Neural progenitor cell (in vitro differentiated cells): ENCODE measurements at places on chromosomes 6 and 20. TPM values are rescaled to one million over a fixed set of nuclear protein-coding genes. Genes with fewer than 3 reads are reported as not detected.

Gene OPRM1
- total RNA-seq, result not detected in 2 replicates

Gene IMPG1
- not detected in 2 replicates for total RNA-seq

Gene PRND
- not detected in 2 replicates for total RNA-seq

Gene TNFRSF6B
- 0.25 TPM in 1 of 2 replicates, not detected in the other for total RNA-seq

Gene SPATA25
- 0.43 and 0.54 TPM in 2 replicates for total RNA-seq

DNA sequence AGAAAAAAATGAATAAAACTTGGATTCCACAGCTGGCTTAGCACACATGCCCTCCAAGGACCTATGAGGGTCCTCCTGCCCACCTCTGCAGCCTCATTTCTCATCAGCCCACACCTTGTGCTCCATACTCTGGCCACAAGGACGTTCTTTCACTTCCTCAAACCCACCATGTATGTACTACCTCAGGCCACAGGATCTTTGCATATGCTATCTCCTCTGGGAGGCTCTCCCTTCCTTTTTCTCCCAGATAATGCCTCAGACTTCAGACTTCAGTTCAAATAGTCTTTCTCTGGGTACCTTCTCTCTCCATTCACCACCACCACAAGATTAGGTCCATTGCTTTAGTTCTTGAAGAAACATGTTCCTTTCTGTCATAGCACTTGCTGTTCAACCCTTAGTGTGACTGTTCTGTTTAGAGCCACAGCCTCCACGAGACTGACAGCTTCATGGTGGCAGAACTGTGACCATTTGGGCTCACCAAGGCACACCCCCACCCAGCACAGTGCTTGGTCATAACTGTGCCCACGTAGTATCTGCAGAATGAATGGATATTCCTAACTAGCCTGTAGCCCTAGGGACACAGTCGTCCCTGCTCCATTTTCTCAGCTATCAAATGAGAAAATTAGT is 146.7 kb upstream of the LRFN2 start:
- DNase-seq, result no peak
- no peak overlapping the region for H3K4me3 ChIP-seq
- H3K27ac ChIP-seq, result no peak overlapping the region
- no peaks in the 10 kb centered on the region for H3K27me3 ChIP-seq

DNA sequence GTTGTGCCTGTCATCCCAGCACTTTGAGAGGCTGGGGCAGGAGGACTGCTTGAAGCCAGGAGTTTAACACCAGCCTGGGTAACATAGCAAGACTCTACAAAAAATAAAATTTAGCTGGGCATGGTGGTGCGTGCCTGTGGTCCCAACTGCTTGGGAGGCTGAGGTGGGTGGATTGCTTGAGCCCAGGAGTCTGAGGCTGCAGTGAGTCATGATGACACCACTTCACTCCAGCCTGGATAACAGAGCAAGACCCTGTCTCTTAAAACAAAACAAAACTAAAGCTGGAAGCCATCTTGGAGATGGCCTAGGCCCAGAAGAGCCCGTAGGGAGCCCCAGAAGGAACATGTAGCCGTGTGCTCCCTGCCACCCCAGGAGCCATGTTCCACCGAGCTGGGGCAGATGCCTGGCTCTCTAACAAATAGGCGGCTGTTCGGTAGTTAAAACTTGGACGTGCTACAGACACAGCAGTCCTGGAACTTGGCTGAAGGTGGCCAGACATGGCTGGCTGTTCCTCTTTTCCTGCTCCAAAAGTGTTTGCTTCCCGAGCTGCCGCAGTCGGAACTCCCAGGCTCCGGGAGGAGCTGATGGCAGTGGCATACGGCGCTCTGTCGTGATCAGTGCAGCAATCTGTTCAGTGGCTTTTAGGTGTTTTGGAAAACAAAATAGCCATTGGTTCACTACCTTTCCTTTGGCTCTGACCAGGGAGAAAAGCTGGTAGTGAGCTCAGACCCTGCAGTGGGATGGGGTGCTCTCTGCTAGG is 37.0 kb downstream of the DYNLT1 start:
- no peak for DNase-seq
- H3K27ac ChIP-seq, result no peak overlapping the region
- H3K27me3 ChIP-seq, result no peaks in the 10 kb centered on the region

DNA sequence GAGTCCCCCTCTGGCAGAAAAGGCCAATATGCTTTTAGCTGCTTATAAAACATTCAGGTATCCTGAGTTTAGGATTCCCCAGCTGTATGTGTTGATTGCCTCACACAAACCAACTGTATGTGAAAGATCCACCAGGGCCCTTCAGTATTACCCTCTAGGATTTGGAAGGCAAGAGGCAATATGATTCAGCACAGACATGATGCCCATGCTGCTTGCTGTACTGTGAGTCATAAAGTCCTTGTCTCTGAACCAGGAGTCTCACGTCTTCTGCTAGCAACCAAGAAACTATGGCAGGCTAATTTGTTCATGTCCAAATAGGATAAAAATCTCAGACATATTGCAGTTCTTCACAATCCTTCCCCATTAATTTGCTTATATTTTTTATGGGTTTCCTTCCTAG is 789.2 kb upstream of the SLC35B3 start:
- H3K27ac ChIP-seq, result no peak overlapping the region
- no peaks in the 10 kb centered on the region for H3K27me3 ChIP-seq
- H3K4me1 ChIP-seq, result peaks cover 5% of the 10 kb centered on the region
- no peak overlapping the region for H3K4me3 ChIP-seq
- no peaks in the 10 kb centered on the region for H3K36me3 ChIP-seq

DNA sequence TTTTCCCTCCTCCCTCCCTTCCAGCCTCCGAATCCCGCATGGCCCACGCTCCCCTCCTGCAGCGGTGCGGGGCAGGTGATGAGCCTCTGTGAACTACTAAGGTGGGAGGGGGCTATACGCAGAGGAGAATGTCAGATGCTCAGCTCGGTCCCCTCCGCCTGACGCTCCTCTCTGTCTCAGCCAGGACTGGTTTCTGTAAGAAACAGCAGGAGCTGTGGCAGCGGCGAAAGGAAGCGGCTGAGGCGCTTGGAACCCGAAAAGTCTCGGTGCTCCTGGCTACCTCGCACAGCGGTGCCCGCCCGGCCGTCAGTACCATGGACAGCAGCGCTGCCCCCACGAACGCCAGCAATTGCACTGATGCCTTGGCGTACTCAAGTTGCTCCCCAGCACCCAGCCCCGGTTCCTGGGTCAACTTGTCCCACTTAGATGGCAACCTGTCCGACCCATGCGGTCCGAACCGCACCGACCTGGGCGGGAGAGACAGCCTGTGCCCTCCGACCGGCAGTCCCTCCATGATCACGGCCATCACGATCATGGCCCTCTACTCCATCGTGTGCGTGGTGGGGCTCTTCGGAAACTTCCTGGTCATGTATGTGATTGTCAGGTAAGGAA is at the start of gene OPRM1:
OPRM1 (plus strand) TSS at position 10 of the 612 bp plus-strand sequence; CDS start at position 315, 305 bp downstream.
- no peaks in the 10 kb centered on the region for H3K36me3 ChIP-seq
- no peaks in the 10 kb centered on the region for H3K4me1 ChIP-seq
- H3K27me3 ChIP-seq, result peaks cover 41% of the 10 kb centered on the region
- H3K27ac ChIP-seq, result no peak within 1 kb of the TSS
- peak; percentile 94 for DNase-seq
- peak within 1 kb of the TSS; percentile 43 for H3K4me3 ChIP-seq

GRCh38 chr20:62603021-62603906 is 39.0 kb upstream of the SLCO4A1 start:
- no peak for DNase-seq
- no peaks in the 10 kb centered on the region for H3K36me3 ChIP-seq
- H3K27ac ChIP-seq, result no peak overlapping the region
- H3K27me3 ChIP-seq, result peaks cover 6% of the 10 kb centered on the region

DNA sequence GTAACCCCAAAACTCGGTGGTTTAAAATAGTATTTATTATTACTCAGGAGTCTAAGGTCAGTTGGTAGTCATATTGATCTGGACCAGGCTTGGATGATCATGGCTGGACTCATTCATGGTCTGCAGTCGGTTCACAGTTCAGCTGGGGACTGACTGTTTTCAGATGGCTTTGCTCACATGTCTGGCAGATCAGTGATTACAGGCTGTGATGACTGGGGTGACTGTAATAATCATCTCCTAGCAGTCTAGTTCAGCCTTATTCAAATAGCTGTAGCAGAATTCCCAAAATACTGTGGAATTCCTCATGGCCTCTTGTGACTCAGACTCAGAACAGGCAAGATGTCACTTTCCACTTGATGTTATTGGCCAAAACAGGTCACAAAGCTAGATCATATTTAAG is 16.4 kb upstream of the NT5DC1 start:
- no peak overlapping the region for H3K4me3 ChIP-seq
- no peak overlapping the region for H3K27ac ChIP-seq
- H3K27me3 ChIP-seq, result no peaks in the 10 kb centered on the region
- no peak for DNase-seq

- H3K4me1 ChIP-seq, result no peaks in the 10 kb centered on the region
- no peak overlapping the region for H3K4me3 ChIP-seq
- H3K27me3 ChIP-seq, result no peaks in the 10 kb centered on the region
- no peaks in the 10 kb centered on the region for H3K36me3 ChIP-seq
Observed at GRCh38 chr6:63997221-63997620, 361.6 kb downstream of the PHF3 start.

DNA sequence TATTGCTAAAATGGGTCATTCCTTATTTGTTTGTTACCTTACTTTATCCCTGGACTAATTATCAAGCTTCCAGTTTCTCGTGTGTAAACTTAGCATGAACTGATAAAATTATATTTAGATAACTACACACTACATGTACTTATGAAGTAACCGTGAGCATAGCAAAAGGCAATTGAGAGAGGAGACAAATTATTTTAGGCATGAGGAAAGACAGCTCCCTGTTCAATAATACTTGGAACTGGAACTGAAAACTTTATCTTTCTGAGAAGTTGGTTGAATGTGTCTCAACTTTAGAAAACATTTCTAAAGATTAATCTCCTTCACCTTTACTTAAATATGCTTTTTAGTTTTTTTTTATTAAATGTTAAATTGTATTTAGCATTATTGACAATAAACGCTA is 11.4 kb downstream of the CRISP3 start:
- H3K36me3 ChIP-seq, result no peaks in the 10 kb centered on the region
- no peaks in the 10 kb centered on the region for H3K4me1 ChIP-seq
- DNase-seq, result no peak
- no peaks in the 10 kb centered on the region for H3K27me3 ChIP-seq

DNA sequence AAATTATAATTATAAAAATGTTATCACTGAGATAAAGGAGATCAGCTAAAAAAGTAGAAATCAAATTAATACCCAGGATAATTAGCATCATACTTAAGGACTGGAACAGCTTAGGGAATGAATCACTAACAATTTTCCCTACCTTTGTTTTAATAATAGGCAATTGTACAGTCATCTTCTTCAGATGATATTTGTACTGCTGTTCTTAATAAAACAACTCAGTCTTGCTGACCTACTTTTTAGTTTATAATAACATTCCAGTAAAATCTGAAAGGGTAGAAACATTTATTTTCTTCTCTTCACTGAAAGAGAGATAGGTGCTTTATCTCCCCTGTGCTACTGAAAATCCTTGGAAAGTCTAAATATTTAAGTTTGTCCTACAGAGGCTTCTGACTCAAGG is 271.2 kb upstream of the THEMIS start:
- DNase-seq, result no peak
- no peak overlapping the region for H3K4me3 ChIP-seq
- no peaks in the 10 kb centered on the region for H3K4me1 ChIP-seq
- no peaks in the 10 kb centered on the region for H3K27me3 ChIP-seq
- no peak overlapping the region for H3K27ac ChIP-seq

- peaks cover 6% of the 10 kb centered on the region for H3K36me3 ChIP-seq
- no peak overlapping the region for H3K4me3 ChIP-seq
- H3K27me3 ChIP-seq, result no peaks in the 10 kb centered on the region
Observed at GRCh38 chr20:35049776-35050352, 42.7 kb downstream of the TRPC4AP start.

DNA sequence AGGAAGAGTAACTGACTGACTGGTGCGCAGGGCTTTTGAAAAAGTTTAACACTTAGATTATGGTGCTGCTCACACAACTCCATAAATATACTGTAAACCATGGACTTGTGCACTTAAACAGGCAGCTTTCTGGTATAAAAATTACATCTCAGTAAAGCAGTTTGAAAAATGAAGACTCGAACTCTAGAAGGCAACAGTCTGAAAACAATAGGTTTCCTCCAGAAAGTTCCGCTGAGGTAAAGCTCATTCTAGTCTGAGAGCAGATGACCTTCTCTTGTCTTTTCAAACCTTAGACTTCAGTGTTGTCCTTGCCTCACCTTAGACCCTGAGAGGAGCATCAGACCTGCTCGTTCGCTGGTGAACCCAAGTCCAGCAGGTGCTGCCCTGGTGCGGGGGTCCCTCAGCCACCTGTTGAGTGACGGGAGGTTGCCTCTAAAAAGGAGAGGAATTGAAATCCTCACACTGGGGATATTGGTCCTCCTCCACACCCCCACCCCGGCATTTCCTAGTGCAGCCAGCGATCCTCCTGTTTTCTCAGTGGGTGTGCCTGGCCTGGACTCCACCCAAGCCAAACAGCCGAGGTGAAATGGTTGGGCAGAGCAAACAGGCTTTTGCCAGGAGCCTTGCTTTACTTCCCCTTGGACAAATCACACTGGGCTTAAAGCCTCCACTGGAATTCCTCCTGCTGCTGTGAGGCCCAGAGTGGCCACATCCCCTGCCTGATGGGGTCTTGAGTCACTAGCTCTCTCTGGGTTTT is 14.7 kb upstream of the PYGB start:
- no peaks in the 10 kb centered on the region for H3K27me3 ChIP-seq
- no peak overlapping the region for H3K4me3 ChIP-seq
- H3K27ac ChIP-seq, result no peak overlapping the region
- peak; percentile 42 for DNase-seq

- H3K4me1 ChIP-seq, result no peaks in the 10 kb centered on the region
- no peak overlapping the region for H3K4me3 ChIP-seq
- H3K27me3 ChIP-seq, result no peaks in the 10 kb centered on the region
- no peak for DNase-seq
- H3K36me3 ChIP-seq, result no peaks in the 10 kb centered on the region
Observed at GRCh38 chr6:6409397-6410030, 89.1 kb upstream of the F13A1 start.

DNA sequence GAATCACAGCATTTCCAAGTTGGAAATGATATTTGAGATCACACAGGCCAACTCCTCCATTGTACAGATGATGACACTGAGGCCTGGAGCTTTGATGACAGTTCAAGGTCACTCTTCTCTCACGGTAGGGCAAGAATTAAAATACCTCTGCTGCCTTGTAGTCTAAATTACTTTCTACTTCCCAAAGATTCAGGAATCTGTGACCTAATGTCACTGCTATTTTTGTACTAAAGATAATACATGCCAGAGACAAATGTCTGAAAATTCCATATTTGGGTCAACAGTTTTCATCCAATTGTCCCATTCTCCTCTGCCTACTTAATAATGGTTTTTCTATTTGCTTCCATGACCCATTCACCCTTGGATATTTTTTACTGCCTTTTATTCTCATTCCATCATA is 160.0 kb downstream of the SOD2 start:
- H3K36me3 ChIP-seq, result no peaks in the 10 kb centered on the region
- no peak overlapping the region for H3K27ac ChIP-seq
- DNase-seq, result no peak
- no peak overlapping the region for H3K4me3 ChIP-seq

- H3K36me3 ChIP-seq, result peaks cover 11% of the 10 kb centered on the region
- H3K4me3 ChIP-seq, result no peak overlapping the region
- H3K4me1 ChIP-seq, result peaks cover 61% of the 10 kb centered on the region
Observed at GRCh38 chr20:37228656-37229055, 33.0 kb downstream of the GHRH start.

GRCh38 chr6:68638230-68638900 is 3.3 kb downstream of the ADGRB3 start:
- peaks cover 78% of the 10 kb centered on the region for H3K27me3 ChIP-seq
- peak; percentile 43 for DNase-seq
- peaks cover 20% of the 10 kb centered on the region for H3K4me1 ChIP-seq
- no peak overlapping the region for H3K27ac ChIP-seq
